ENCODE measurements at places on chromosomes 11 and 22.
A peak's percentile ranks its signal among the peaks of the same experiment; 100 is the strongest.

- no peak for DNase-seq
- H3K27me3 ChIP-seq: peaks cover 16% of the 10 kb centered on the region
- peaks cover 16% of the 10 kb centered on the region for H3K4me1 ChIP-seq
- H3K27ac ChIP-seq: no peak overlapping the region
Observed at GRCh38 chr11:109958131-109958820, 134.9 kb upstream of the ZC3H12C start.

GRCh38 chr11:70876685-70877084 lies 375.7 kb downstream of the SHANK2 start:
- H3K27me3 ChIP-seq: peaks cover 4% of the 10 kb centered on the region
- H3K27ac ChIP-seq: no peak overlapping the region
- no peak overlapping the region for H3K4me3 ChIP-seq
- DNase-seq: no peak

DNA sequence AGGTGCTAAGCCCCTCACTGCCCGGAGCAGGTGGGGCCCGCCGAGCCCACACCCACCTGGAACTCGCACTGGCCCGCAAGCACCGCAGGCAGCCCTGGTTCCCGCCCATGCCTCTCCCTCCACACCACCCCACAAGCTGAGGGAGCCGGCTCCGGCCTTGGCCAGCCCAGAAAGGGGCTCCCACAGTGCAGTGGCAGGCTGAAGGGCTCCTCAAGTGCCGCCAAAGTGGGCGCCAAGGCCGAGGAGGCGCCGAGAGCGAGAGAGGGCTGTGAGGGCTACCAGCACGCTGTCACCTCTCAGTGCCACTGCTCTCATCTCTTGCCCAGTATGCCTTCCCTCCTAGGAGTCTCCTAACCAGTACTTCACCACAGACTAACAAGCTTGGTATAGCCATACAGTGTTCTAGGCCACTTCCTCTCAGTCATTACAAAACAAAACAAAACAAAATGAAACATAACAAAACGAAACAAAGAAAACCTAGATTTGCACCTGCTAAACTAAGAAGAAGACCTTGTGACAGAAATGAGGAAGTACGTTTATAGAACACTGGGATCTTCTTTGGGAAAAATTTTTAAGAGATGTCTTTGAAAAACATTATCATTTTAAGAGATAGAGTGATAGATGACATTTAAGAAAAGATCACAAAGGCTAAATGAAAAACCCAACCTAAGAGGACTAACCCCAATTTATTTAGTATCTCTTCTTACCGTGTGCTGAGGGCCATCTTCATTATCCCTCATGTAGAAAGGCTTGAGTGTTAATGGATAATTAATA lies 47.7 kb upstream of the GAB2 start:
- no peaks in the 10 kb centered on the region for H3K27me3 ChIP-seq
- peaks cover 45% of the 10 kb centered on the region for H3K4me1 ChIP-seq
- H3K27ac ChIP-seq: peak overlapping the region; percentile 92
- H3K36me3 ChIP-seq: peaks cover 33% of the 10 kb centered on the region
- H3K4me3 ChIP-seq: peak overlapping the region; percentile 73

- no peak within 1 kb of the TSS for H3K27ac ChIP-seq
- H3K27me3 ChIP-seq: peaks cover 70% of the 10 kb centered on the region
- H3K36me3 ChIP-seq: no peaks in the 10 kb centered on the region
- no peak for DNase-seq
- peak within 1 kb of the TSS; percentile 59 for H3K4me3 ChIP-seq
Observed at GRCh38 chr11:118152552-118153471, at the start of gene SCN4B. Gene SCN4B, minus strand, starts transcription at chr11:118152823. Its CDS starts 150 bp downstream, at chr11:118152673.

GRCh38 chr22:39622881-39623367 lies 52.4 kb downstream of the CACNA1I start:
- no peak overlapping the region for H3K27ac ChIP-seq
- H3K36me3 ChIP-seq: no peaks in the 10 kb centered on the region
- DNase-seq: peak; percentile 42
- no peak overlapping the region for H3K4me3 ChIP-seq
- peaks cover 6% of the 10 kb centered on the region for H3K27me3 ChIP-seq
- H3K4me1 ChIP-seq: peaks cover 3% of the 10 kb centered on the region

GRCh38 chr22:46614025-46614931 lies 5.9 kb upstream of the GRAMD4 start:
- H3K4me3 ChIP-seq: peak overlapping the region; percentile 85
- H3K36me3 ChIP-seq: peaks cover 2% of the 10 kb centered on the region
- H3K4me1 ChIP-seq: peaks cover 35% of the 10 kb centered on the region
- H3K27ac ChIP-seq: peak overlapping the region; percentile 89
- H3K27me3 ChIP-seq: no peaks in the 10 kb centered on the region

GRCh38 chr11:69115586-69116560 lies 39.9 kb upstream of the SMIM38 start:
- no peak overlapping the region for H3K27ac ChIP-seq
- H3K4me1 ChIP-seq: peaks cover 4% of the 10 kb centered on the region
- no peaks in the 10 kb centered on the region for H3K36me3 ChIP-seq
- no peaks in the 10 kb centered on the region for H3K27me3 ChIP-seq
- H3K4me3 ChIP-seq: no peak overlapping the region

DNA sequence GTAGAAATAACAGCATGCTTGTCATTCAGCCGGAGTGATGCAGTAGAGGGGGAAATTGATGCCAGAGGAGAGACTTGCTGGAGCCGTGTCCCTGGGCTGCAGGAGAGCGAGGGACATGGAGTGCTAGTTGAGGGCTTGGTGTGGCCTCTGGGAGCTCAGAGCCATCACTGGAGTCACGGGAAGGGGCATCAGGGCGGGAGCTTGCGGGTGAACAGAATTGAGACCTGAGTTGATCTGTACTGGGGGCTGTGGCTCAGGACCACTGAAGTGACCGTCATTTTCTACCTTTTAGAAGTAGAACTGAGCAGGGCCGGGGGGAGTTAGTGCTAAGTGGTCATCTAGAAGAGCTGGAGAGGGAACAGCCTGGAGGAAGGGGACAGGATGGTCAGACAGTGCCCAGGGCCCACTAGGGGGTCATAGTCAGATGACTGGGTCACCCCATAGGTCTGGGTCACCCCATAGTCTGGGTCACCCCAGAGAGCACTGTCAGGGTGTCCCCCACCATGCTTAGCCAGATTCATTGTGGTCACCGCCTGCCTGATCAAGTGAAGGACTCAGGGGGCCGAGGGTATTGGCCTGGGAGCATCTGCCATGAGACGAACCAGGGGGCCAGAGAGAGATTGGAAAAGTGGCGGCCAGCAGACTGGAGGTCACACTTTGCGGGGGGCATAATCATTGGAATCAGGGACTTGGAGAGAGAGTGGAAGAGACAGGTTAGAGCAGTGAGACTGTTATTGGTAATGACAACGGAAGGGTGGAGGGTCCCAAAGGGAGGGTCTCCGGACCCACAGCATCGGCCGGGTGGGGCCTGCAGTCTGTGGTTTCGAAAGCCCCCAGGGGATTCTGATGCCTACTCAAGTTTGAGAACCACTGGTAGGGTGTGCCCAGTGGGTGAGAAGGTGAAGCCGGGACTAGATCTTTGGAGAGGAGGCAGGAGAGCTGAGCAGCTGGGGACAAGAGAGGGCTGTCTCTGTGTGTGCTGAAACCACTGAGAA lies 15.2 kb downstream of the RIBC2 start:
- H3K4me1 ChIP-seq: no peaks in the 10 kb centered on the region
- no peak overlapping the region for H3K27ac ChIP-seq
- no peak overlapping the region for H3K4me3 ChIP-seq
- peaks cover 10% of the 10 kb centered on the region for H3K36me3 ChIP-seq

DNA sequence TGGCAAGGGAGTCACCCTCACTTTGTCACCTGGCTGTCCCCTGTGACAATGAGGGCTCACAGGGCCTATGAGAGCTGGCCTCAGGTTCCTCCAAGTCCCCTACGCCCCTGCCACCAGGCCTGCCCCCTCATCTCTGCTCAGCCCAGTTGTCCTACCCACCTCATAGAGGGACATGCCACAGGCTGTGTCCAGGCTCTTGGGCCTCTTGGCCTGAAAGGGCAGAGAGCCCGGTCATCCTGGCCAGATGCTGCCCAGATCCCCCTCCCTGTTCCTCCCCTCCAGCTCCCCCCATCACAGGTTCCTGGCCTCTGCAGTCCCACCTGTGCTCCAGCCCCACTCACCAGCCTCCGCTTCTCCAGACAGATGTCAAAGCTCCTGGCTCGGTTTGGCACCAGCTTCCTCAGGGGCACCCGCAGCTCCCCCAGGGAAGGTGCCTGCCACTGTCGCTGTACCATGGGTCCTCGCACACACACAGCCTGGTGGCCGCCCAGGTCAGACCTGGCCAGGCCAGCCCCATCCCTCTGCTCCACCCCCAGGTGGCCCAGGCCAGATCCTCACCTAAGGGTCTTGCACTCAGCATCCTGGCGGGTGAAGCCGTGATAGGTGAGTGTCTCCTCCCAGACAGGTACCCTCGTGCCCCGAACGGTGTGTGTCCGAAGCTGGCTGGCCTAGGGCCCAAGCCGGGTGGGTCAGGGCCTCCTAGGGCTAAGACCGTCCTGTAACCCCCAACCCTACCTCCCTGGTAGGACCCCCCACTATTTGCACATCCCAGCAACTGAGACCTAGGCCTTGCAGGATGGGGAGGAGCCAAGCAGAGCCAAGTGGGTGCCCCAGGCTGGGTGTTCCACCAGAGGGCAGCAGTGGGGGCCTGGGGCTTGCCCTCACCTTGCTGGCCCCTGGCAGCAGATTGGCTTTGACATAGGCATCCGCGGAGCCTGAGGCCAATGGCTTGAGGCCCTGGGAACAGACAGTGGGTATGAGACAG lies 8.3 kb downstream of the NDUFV1 start:
- peaks cover 24% of the 10 kb centered on the region for H3K4me1 ChIP-seq
- no peaks in the 10 kb centered on the region for H3K27me3 ChIP-seq
- peaks cover 21% of the 10 kb centered on the region for H3K36me3 ChIP-seq
- peak overlapping the region; percentile 79 for H3K4me3 ChIP-seq

GRCh38 chr11:85647078-85647477 lies 689 bp upstream of the TMEM126A start:
- peaks cover 4% of the 10 kb centered on the region for H3K36me3 ChIP-seq
- peak overlapping the region; percentile 91 for H3K27ac ChIP-seq
- H3K4me3 ChIP-seq: peak overlapping the region; percentile 93

DNA sequence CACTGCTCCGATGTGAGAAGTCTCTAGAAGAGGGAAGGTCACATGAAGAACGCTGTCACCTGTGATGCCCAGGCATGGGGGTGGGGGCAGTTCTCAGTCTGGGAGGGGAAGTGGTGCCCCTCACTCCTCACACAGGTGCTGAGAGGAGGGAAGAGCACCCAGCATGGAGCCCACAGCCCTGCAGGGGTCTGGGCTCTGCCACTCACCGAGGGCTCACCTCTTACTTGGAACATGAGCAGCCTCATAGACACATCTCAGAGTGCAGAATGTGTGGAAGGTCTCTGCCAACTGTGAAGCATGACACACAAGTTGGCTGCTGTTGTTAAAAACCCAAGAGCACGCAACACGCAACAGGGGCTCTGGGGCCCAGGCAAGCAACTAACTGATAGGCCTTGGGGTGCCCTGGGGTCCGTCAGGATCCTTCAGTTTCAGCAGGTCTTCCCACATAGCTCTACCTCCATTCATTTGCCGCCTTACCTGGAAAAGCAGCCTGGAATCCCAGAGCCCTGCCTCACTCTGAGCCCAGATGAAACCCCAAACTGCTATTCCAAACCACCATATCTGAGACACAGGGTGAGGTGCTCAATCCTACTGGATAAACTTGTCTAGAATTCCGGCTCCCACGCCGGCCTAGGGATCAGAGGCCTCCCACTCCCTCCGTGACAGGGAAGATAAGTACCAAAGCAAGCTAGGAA lies 17.5 kb upstream of the TMPRSS4 start:
- no peak for DNase-seq
- H3K27ac ChIP-seq: no peak overlapping the region
- no peaks in the 10 kb centered on the region for H3K4me1 ChIP-seq
- H3K27me3 ChIP-seq: peaks cover 12% of the 10 kb centered on the region
- H3K4me3 ChIP-seq: no peak overlapping the region
- H3K36me3 ChIP-seq: no peaks in the 10 kb centered on the region

- H3K27ac ChIP-seq: no peak within 1 kb of the TSS
- H3K27me3 ChIP-seq: no peaks in the 10 kb centered on the region
- no peak within 1 kb of the TSS for H3K4me3 ChIP-seq
Observed at GRCh38 chr22:18935889-18936529, at the start of gene PRODH. Gene PRODH, minus strand, starts transcription at chr22:18936293. Its CDS starts 6 bp downstream, at chr22:18936287.

GRCh38 chr11:19474954-19475721 lies 234.4 kb upstream of the E2F8 start:
- H3K27me3 ChIP-seq: no peaks in the 10 kb centered on the region
- DNase-seq: no peak
- H3K4me3 ChIP-seq: no peak overlapping the region
- no peaks in the 10 kb centered on the region for H3K36me3 ChIP-seq
- H3K27ac ChIP-seq: no peak overlapping the region

DNA sequence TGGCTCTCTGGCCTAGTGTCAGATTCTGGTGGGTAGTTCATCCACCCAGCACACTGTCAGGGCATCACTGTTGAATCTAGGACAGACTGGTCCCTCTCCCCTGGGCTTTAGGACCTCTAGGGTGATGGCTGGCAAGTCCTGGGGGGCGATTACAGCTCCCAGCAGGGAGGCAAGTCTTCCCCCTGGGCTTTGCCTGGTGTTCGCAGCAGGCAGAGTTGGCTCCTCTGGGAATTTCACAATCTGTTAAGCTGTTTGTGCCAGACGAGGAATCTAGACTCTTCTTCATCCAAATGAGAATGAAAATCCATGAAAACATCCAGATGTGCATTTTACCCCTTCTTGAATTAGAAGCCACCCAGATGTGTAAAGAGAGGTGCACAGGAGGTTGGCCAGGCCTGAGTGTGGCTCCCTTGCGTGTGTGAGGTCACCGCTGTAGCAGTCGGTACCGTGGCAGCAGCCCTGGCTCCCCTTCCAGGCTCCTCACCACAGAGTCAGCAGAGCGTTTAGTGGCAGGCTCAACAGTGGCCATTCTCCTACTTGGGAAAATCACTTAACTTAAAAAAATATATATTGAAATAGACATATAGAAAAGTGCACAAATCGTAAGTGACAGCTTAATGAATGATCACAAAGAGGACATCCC lies 99.9 kb upstream of the TBCEL start:
- no peaks in the 10 kb centered on the region for H3K4me1 ChIP-seq
- H3K4me3 ChIP-seq: no peak overlapping the region
- no peak for DNase-seq

DNA sequence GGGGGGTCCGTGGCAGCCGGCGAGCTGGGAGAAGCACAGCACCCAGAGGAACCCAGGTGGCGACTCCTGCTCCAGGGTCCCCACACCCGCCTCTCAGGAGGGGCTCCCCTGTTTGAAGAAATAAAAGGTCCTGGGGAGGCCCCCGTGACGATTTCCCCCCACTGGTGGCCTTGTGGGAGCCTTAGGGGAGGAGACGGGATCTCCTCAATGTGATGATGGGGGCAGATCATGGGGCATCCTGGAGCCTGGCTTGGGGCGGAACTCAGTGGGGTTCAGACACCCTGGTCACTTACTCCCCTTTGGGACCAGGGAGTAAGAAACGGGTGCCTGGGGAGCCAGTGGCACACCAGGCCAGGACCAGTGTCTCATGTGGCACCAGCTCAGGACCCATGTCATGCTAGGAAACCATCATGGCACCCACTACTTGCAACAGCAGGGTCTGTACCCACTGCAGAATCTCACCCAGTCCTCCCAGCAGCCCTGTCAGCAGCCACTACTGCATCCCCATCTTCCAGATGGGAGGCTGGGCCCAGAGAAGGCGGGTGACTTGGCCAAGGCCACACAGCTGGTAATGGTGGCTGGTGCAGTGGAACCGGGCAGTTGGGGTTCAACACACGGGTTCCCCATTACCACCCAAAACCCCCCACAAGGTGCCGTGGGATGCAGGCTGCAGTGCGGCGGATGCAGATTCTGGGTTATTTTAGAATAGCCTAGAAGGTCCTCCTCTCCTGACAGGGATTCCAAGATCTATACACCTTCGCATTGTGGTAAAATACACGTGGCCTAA lies 130.7 kb downstream of the CTTN start:
- DNase-seq: no peak
- peaks cover 1% of the 10 kb centered on the region for H3K27me3 ChIP-seq
